ENCODE measurements at places on chromosomes 2 and 18.
A peak's percentile ranks its signal among the peaks of the same experiment; 100 is the strongest.

DNA sequence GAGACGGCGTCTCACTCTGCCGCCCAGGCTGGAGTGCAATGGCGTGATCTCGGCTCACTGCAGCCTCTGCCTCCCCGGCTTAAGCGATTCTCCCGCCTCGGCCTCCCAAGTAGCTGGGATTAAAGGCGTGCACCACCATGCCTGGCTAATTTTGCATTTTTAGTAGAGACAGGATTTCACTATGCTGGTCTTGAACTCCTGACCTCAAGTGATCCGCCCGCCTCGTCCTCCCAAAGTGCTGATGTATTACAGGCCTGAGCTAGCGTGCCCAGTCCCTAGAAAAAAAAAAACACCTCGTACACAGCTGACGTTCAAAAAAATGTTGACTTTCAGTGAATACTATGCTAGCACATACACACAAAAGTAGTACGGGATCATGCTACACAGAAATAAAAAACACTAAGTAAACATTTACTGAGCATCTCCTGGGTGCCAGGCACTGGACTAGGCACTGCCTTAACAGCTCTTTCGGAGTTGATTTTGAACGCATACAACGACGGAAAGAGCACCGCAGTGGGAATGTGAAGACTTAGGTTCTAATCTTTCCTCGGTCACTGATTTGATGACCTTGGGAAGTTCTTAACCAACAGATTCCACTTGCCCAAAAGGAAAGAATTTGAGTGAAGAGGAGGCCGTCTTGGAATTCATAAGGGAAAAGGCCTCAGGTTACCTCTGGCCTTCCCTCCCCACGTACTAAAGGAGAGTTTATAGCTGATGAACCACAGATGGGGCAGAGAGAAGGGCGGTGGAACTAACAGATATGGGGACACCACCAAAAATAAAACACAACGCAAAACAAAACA lies 1.1 kb downstream of the DNAJC27 start:
- DNase-seq, result peak; percentile 18

GRCh38 chr2:196291873-196292800 lies 120.8 kb upstream of the STK17B start:
- no peak for DNase-seq

DNA sequence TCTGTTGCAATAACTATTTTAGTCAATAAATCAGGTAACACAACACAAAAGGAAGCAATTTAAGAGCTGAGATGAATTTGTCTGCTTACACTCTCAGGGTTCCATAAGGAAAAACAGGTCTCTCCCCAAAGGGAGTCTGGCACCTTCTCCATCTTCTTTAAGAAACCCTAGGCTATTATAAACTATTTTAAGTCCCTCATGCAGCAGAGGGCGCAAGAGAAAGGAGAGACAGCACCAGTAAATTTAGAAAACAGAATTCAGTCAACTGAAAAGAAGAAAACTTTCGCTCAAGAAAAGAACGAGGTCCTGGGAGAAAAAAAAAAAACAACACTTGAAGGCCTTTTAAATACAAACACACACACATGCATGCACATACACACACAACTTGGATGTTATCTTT lies 19.1 kb downstream of the SULT1C4 start:
- DNase-seq, result no peak

- DNase-seq, result no peak
Measured at GRCh38 chr2:101083613-101084012, 67.6 kb downstream of the TBC1D8 start.

DNA sequence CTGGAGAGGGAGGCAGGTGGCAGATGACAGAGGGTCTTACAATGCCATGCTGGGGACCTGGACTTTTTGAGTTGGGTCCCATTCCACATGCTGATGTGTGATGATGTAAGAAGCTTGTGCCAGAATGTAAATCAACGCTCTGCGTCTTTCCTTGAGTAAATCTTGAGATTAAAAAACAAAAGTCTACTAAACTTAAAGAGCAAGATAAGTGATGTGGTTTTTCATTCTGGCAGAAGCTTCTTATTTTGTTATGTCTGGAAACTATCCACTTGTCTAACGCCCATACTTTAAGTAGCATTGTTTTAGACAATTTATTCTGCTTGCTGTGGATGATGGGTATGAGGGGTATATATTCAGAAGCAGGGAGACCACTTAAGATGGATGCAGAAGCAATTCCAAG lies 94.5 kb downstream of the KCNS3 start:
- DNase-seq, result no peak

DNA sequence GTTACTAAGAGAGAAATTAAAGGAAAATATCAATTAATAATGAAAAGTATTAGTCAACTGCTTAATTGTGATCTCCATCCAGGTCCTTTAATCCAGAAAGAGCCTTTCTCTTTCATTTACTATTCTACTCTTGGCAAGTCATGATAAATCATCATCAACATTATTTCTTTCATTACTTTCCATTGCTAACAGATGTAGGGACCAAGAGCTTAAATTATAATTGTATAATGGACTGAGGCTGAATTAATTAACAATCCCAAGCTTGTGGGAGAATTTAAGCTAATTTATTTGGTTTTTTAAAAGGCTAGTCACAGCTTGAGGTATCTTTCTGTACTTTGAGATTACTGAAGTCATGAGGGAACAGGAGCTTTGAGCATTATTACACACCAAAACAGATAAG lies 223.9 kb downstream of the ERBB4 start:
- no peak for DNase-seq

- DNase-seq, result no peak
Measured at GRCh38 chr2:226526716-226527115, 272.9 kb downstream of the IRS1 start.

DNA sequence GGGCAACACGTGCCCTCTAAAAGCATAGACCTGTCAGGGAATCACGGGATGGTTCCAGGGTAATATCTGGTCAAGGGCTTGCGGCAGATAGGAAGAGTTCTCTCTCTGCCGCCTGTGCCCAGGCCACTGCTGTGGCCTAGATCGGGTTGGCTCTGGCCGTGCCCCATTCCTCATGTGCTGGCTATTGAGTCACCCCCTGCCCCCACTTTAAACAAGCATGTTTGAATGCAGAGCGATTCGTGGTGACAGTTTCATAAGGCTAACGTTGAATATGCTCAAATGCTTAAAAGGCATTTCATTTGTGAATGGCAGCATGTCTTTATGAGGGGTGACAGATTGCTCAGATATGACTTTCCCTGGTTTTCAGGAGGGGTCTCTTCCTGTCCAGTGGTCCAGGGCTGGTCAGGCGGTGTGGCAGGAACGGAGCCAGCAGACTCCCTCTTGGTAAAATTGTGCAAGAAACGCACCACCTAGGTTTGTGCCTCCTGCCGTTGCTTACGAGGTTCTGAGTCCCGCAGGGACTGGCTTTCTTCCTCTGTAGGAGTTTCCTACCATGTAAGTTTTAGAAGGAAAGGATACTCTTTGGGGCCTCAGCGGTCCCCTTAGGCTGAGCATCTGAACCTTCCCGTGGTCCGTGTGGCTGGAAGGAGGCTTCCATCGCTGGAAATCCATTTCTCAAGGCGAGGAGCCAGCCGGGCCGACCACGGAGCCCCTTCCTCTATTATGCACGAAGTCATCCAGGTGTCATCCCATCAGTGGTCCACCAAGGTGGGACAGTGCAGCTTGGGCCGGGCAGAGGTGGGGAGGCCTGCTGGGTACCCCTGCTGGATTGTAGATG lies 50.2 kb downstream of the AGAP1 start:
- no peak for DNase-seq

DNA sequence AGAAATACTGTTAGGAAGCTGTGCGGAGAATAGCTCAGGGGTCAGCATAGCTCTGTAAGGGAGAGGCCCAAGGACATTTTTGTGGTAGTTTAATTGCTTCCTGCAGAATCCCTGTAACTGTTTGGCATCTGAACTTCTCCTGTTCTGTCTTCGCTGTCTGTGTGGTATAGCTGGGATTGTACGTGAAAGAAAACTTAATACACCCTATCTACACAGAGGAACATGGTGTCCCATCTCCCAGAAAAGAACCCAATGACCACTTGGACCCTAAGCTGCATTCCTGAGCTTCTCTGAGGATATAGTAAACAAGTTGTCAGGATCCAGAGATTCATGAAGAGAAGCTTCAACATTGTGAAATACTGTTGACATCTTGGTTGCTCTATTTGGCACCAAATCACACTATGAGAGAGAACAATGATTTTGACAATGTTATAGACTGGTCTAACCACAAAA lies 81.3 kb downstream of the CDC42EP3 start:
- no peak for DNase-seq

- no peak for DNase-seq
Measured at GRCh38 chr2:101521487-101521886, 46.6 kb upstream of the RFX8 start.

- DNase-seq, result no peak
Measured at GRCh38 chr2:127705391-127706065, 4.2 kb downstream of the SFT2D3 start.

DNA sequence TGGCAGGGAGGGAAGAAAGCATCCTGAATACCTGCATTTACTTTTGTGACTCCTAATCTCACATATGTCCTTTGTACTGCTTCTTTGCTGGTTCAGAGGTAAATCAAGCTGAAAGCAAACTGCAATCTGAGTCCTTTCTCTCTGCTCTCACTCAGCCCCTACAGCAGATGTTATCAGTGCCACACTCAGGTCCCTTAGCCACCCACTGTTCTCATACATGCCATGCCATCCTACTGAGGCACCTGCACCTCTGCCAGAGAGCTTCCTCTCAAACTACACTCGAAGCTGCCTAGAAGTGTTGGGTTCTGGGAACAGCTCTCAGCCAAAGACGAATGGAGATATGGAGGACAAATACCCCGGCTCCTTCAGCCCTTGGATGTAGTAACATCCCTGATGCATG lies 244.5 kb downstream of the TXNL1 start:
- DNase-seq, result no peak

- no peak for DNase-seq
Measured at GRCh38 chr2:19462256-19462645, 103.8 kb upstream of the OSR1 start.

- DNase-seq, result no peak
Measured at GRCh38 chr2:109285244-109285651, 156.2 kb downstream of the SH3RF3 start.

DNA sequence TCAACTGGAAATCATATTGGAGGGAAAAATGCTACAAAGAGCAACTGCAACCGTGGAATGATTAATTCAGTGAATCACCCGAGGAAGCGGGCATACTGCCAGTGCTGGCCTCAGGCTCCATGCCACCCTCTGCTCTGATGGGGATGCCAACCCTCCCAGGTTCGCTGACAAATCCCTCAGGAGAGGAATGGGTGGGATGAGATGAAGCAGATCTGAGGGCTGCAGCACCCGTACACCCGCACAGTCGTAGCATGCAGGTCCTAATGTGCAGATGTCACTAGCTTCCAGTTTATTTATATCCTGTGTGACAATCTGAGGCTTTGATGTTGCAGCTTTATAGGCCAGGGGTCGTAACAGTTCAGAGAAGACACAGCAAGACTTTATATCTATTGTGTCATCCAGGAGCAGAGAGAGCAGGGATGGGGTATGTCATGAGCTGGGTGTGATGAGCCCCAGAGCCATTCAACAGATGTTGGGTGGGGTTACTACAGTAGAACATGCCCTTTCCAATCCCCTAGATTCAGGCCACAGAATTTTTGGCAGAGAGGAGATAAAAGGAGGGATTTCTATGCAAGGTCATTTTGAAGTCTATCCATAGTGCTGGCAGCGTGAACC lies 44.6 kb downstream of the DPP4 start:
- peak; percentile 50 for DNase-seq

DNA sequence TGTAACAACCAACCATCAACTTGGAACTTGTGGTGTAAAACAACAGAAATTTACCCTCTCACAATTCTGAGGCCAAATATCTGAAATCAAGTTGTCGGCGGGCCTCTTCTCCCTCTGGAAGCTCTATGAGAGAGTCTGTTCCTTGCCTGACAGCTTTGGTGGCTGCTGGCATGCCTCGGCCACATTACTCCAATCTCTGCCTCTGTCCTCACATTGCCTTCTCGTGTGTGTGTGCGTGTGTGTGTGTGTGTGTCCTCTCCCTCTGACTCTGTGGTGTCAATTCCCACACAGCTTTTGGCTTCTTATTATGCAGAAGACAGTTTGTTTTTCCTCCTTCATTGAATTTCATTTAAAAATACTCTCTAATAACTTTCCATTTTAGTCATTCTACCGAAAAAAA lies 50.4 kb downstream of the ZDBF2 start:
- DNase-seq, result no peak

- no peak for DNase-seq
Measured at GRCh38 chr18:46866523-46866922, 50.8 kb downstream of the PIAS2 start.

GRCh38 chr2:95021023-95021416 lies 4.5 kb upstream of the MAL start:
- DNase-seq, result no peak

- DNase-seq, result no peak
Measured at GRCh38 chr2:29562896-29563295, 358.5 kb downstream of the ALK start.

- peak; percentile 68 for DNase-seq
Measured at GRCh38 chr2:132849118-132849517, 179.1 kb upstream of the LYPD1 start.

DNA sequence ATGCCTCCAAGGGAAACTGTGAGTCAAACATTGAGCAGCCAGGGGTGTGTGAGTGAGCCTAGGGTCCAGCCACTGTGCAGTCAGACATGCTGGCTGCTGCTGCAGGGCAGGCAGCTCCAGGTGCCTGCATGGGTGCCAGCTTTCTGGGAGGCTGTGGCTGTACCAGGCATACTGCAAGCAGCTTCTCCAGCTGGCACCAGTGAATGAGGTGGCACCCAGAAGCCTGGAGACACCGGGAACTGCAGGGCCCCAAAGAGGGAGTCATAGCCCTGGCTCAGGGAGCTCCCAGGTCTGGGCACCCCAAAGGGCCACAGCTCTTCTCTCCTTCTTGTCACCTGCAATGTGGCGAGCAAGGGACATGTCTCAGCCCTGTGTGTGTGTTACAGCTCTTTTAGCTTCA lies 283.2 kb downstream of the RPRM start:
- no peak for DNase-seq

DNA sequence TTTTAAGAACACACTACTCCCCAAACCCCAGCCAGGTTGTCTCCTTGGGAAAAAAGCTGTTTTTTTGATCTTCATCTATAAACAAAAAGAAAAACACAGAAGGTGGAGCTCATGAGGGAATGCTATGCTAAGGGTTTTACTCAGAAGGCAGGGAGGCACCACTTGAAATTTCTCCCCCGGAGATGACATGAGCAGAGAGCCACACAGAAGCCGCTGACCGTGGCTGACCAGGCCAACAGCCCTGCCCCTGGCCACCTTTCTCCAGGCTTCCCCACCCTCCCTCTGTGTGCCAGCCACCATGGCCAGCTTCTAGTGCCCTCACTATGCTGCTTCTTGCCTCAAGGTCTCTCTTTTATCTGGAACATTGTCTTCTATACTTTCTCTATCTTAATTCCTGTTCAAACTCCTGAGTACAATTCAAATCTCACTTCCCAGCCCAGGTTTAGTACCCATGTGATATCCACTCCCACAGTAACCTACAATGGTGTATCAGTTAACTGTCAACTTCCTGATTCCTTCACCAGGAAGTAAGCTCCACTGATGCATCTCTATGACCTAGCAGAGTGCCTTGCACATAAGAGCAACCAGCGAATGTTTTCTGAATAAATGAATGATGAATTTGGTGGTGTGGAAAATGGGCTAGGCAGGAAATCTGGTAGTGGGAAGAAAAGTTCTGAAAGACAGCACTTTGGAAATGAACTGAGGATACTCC lies 15.3 kb downstream of the LAPTM4A start:
- no peak for DNase-seq

- no peak for DNase-seq
Measured at GRCh38 chr2:101930847-101931246, 60.9 kb upstream of the IL1R2 start.

- DNase-seq, result no peak
Measured at GRCh38 chr2:148814143-148814859, 60.7 kb upstream of the KIF5C start.
